ENCODE measurements at places on chromosomes 2 and 18. TPM values are rescaled to one million over a fixed set of nuclear protein-coding genes. Genes with fewer than 3 reads are reported as not detected.

DNA sequence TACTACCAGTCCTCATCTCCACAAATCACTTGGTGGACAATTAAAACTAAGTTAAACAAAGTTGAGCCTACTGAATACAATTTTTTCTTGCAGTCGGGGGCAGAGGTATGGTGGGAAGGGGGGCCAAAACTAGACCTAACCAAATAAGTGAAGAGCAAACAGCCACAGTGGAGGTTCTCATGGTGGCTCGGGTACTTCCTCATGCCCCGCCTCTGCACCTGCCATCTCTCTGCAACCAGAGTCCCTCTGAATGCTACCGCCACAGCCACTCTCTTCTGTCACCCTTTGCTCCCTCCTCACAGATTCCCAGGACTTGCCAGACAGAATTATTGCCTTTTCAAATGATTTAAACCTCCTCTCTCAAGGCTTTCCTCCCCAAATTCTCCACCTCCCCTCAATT, 204.2 kb downstream of the TMEM247 start:
- DNase-seq = no peak

- no peak for DNase-seq
Observed at GRCh38 chr18:58557008-58557435, 71.9 kb downstream of the ALPK2 start.

GRCh38 chr2:68693951-68694350, 40.7 kb upstream of the ARHGAP25 start:
- DNase-seq = no peak

- peak; percentile 23 for DNase-seq
Observed at GRCh38 chr2:216478151-216478550, 20.5 kb upstream of the RPL37A start.

- DNase-seq = peak; percentile 62
Observed at GRCh38 chr2:172113617-172114016, 10.9 kb upstream of the DLX2 start.

GRCh38 chr18:38957736-38958135, 1392.1 kb upstream of the CELF4 start:
- no peak for DNase-seq

DNA sequence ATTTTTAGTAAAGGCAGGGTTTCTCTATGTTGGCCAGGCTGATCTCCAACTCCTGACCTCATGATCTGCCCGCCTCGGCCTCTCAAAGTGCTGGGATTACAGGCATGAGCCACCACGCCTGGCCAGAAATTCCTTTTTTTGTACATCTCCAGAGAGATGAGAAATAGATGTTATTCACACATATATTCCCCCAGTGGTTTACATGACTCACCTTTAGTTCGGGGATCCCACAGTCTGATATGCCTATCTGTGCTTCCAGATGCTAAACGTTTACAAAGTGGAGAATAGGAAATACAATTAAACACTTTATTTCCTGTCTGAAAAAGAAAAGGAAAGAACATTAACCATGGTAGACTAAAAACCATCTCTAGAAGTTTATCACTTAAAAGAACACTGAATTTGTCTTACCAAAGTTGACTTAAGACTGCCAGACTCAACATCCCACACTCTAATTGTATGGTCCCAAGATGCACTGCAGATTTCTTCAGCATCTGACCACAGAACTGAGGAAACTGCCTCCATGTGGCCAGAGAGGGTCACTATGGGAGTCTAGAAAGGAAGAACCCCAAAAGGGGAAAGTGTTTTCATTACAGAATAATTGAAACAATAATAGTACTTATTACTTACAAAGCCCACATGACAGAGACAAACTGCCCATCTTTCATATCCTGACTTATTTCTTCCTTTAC, 12.6 kb upstream of the ICA1L start:
- no peak for DNase-seq

GRCh38 chr2:54455131-54455562, 980 bp upstream of the SPTBN1 start:
- DNase-seq = peak; percentile 69

GPR75 gene
- 1.3 TPM for total RNA-seq

KIF3C gene
- total RNA-seq = 10.5 TPM

DLGAP1 gene
- under 0.01 TPM for total RNA-seq
